Stimulated activated CD8-positive, alpha-beta memory T cell treated with anti-CD3 and anti-CD28 coated beads, Interleukin-15, amount 100 ng/mL, for 4 hours (primary cell): ENCODE measurements at places on chromosomes 2 and 18.

DNA sequence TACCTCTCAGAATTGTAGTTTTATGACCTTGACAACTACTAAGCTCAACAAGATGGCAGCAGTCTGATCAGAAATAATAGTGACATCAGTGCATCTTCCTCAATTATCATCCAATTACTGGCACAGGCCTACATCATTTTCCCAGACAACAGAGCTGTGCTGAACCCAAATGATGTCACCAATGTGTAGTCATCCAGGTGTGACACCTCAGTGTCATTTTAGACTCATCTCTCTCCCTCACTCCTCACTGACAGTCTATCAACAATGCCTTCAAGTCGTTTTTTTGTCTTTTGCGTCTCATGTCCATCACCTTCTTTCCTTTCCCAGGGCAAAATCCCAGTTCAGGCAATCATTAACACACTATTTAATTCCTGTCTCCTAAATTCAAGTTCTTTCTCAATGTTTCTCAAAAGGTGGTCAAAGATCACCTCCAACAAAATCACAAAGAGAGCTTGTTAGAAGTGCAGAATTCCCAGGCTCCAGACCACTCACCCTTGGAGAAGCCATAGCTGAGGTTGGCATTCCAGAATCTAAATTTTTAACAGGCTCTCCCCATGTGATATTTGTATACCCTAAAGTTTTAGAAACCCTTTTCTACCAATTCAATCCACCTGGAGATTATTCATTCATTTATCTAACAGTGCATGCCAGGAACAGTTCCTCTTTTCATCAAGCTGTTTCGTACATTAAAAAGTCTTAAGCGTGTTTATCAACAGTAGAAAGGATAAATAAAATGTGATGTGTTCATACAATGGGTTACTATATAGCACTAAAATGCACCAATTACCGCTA lies 125.3 kb upstream of the KLF7 start:
- DNase-seq: no peak

GRCh38 chr18:44080054-44080453 lies 600.6 kb upstream of the SETBP1 start:
- no peak for DNase-seq

- DNase-seq: no peak
Measured at GRCh38 chr2:105868060-105868459, 123.3 kb downstream of the NCK2 start.

DNA sequence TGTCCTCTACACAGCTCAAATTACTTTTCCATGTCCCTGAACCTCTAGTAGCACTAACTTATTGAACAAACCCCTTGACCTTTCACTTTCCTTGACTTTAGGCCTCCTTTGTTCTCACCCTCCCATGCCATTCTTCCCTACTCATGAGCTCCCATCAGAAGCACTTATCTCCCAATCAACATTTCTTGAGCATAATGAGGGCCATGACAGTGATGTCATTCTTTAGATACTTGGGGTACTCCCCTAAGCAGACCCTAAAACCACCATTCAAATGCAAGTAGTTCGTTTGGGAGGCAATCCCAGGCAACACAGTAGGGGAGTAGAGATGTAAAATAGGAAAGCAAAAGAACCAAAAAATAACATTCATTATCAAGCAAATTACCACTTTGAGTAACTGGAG lies 115.9 kb upstream of the ARHGAP28 start:
- no peak for DNase-seq

- no peak for DNase-seq
Measured at GRCh38 chr2:6823111-6823510, 42.6 kb downstream of the CMPK2 start.

GRCh38 chr2:235554385-235554784 lies 60.5 kb downstream of the AGAP1 start:
- DNase-seq: no peak

GRCh38 chr2:38748943-38749804 lies 2.0 kb downstream of the SRSF7 start:
- no peak for DNase-seq

DNA sequence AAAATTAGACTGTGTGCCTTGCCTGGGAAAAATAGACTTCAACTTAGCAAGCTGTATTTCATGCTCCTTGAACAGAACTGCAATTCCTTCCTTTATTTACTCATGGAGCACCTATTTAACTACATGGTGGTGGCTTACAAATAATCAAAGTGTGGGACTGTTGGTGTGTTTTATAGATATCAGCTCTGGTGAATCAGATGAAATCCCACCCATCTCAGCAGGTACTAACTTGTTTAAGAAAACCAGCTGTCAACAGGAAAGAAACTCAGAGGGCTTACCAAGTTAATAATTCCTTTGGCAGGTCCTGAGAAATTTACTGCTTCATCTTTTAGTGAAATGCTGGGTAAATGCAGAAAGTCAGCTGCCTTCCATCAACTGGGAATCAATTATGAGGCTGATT lies 830.6 kb downstream of the SLC4A3 start:
- DNase-seq: no peak

GRCh38 chr2:1590596-1591460 lies 153.5 kb downstream of the PXDN start:
- DNase-seq: no peak

- DNase-seq: no peak
Measured at GRCh38 chr2:157264099-157264498, 6.6 kb downstream of the GALNT5 start.

DNA sequence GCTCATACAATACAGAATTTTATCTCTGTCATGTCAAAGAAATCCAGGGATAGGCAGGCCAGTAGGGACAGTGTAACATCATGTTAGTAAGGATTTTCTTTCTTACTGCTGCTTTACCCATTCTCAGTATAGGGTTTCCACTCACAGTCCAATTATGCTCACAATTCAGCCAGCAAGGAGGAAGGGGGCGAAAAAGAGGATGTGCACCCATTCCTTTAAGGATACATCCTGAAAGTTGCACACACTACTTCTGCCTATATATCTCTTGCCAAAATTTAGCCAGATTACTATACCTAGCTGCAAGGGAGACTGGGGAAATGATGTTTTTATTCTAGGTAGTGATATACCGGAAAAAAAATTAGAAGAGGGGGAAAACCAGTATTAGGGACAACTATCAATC lies 66.1 kb downstream of the BAZ2B start:
- no peak for DNase-seq
